Adipocyte (in vitro differentiated cells): ENCODE measurements at places on chromosomes 16 and 17.

DNA sequence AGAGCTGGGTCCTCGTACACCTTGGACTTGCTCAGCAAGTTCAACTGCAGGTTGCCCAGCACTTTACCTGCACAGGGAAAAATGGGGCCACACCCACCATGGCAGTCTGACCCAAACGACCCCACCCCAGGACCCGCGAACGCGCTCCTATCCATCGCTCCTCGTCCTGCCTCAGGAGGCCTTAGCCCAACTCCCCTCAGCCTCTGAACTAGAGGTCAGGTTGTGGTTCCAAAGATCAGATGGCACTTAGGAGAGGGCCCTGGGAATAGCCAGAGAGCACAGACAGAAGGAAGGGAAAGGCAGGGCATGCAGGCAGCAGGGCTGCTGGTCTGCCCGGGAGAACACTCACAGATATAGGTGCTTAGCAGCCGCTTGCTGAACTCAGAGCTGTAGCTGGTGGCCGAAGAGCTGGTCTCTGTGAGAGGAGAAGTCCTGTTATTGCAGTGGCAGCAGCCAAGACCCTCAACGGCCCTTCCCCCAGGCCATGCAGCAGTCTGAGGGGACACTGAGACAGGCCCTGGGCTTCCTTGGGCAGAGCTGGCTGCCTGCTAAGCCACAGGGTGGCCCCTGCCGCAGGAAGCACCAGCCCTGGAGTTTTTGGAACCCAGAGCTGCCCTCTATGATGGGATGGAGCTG lies 6.9 kb downstream of the ZACN start:
- DNase-seq: no peak

DNA sequence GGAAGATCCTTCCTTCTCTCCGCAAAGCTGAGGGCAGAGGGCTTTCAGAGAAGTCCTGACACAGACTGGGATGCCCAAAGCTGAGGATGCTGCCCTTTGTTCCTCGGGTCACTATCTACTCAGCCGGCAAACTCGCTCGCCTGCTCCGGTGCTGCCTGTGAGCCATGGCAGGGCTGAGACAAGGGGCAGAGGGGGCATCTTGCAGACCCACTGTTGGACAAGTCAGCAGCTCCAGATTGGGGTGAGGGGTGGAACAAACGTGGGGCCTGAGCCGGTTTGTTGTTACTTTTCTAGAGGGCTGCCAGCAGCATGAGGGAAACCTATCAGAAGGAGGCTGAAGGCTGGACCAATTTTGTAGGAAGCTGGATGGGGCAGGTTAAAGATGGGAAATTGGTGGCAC lies 47.1 kb upstream of the PIK3R6 start:
- no peak for DNase-seq

GRCh38 chr16:2686912-2687507 lies 4.7 kb downstream of the KCTD5 start:
- DNase-seq: no peak

GRCh38 chr17:44919885-44920564 lies 4.7 kb upstream of the GFAP start:
- peak; percentile 90 for DNase-seq

GRCh38 chr16:67006930-67007658 lies 18.7 kb downstream of the CES4A start:
- DNase-seq: no peak

DNA sequence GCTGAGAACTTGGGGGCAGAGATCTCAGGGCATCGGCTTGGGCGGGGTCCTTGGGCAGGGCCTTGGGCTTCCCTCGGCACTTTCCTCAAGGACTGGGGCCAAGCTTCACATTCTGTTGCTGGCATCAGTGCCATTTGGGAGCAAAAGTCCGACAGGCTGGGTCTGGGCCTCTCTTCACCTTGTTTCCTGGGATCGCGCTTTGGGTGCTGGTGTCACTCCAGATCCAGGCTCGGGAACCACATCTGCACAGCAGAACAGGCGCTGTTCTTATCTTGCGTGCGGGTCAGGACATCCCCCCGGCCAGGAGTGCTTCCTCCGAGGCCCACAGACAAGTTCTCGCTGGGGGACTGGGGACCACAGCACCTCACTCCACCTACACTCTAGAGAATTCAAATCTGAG lies 31.1 kb upstream of the CDH15 start:
- DNase-seq: no peak

GRCh38 chr16:81810894-81811538 lies 31.9 kb downstream of the PLCG2 start:
- DNase-seq: no peak

DNA sequence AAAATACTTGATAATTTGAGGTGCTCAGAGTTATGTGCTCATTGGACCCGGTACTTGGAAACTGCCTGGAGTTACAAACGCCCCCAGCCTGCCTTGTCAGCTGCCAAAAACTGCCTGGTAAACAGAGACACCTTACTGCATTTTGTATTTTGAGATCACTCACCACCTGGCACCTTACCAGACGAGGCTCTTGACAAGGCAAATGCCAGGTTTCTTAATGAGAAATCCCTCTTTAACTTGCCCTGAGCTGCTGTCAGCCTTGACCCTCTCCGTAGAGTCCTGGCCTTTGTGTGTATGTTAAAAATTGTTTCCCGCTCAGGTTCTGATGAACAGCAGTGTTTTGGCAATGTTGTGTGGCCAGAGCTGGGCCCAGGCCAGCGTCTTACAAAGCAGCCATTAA lies 28.8 kb downstream of the SYT17 start:
- DNase-seq: no peak

- DNase-seq: no peak
These were observed 19.7 kb downstream of the CIITA start for GRCh38 chr16:10896723-10897122.

GRCh38 chr16:22364241-22364640 lies 10.2 kb downstream of the CDR2 start:
- DNase-seq: no peak

DNA sequence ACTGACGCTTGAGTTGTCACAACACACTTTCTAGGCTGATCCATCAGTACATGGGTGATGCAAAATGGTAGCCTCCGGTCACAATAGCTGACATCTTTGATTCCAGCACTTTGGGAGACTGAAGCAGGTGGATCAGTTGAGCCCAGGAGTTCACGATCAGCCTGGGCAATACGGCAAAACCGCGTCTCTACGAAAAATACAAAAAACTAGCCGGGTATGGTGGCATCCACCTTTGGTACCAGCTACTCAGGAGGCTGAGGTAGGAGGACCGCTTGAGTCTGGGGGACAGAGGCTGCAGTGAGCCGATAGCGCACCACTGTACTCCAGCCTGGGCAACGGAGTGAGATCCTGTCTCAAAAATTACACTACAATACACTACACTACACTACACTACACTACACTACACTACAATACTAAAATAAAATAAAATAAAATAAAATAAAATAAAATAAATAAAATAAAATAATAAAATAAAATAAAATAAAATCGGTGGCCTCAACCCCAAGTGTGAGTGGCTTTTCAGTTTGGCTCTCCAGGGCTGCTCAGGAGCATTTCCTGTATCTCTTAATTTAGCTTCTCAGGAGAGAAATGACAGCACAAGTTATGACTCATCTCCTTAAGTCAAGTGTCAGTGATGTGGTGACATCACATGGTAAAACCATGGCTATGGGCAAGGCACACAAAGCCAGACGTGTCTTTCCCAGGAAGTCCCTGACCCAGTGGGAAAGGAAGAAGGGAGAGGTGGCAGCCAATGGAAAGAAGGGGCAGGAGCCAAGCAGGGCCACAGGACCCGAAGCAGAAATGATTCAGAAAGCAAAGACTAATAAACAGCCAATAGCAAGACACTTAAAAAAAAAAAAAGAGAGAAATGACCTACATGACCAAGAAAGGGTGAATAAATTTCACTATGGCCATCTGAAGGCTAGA lies 75.3 kb upstream of the TBC1D3K start:
- DNase-seq: peak; percentile 28

DNA sequence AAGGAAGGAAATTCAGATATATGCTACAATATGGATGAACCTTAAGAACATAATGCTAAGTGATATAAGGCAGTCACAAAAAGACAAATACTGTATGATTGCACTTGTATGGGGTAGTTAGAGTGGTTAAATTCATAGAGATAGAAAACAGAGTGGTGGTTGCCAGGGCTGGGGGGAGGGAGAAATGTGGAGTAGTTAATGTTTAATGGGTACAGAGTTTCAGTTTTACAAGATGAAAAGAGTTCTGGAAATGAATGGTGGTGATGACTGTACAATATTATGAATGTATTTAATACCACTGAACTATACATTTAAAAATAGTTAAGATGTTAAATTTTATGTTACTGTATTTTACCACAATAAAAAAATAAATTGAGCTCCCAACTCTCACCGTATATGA lies 157.9 kb downstream of the TOX3 start:
- DNase-seq: no peak

GRCh38 chr16:84234321-84235241 lies 5.2 kb downstream of the KCNG4 start:
- DNase-seq: no peak

DNA sequence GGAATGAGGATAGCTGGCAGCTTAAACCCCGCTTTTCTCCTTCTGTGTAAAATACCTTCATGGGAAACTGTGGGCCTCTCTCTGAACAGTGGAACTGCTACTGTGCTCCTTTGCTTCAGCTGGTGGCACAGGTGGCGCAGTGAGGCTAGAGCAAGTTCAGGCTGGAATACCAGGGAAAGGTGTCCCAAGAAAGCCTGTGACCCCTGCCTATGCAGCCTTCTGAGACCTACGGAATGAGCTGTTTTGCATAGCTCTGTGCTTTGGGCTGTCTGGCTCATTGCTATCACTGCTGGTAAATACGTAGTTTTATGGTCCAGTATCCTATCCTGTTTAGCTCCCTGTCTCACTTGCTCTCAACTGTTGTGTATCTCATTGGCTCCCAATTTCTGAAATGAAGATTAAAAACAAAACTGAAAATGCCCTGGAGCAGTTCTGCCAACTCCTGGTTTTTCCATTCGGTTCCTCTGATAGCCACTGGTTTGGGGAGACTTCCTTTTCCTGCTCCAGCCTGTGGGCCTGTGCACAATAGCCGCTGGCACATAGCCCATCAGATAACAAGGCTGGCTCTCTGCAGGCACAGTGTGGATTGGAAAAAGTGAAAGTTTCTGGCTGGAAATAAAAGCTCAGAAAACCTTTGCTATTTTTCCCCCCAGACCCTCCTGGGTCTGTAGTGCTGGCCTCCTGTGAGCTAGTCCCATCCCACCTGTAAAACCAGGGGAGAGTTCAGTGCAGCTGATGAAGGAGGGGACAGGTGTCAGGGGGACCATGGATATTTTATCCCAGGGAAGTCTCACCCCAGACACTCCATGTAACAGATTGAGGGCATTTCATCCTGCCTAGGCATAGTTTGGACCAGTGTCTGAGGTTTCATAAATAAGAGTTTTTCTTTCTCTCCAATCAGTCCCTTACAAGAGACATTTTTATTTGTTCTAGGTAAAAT lies 24.0 kb downstream of the LIMD2 start:
- DNase-seq: peak; percentile 91

GRCh38 chr16:30628628-30629540 lies 18.7 kb upstream of the ZNF689 start:
- peak; percentile 92 for DNase-seq

DNA sequence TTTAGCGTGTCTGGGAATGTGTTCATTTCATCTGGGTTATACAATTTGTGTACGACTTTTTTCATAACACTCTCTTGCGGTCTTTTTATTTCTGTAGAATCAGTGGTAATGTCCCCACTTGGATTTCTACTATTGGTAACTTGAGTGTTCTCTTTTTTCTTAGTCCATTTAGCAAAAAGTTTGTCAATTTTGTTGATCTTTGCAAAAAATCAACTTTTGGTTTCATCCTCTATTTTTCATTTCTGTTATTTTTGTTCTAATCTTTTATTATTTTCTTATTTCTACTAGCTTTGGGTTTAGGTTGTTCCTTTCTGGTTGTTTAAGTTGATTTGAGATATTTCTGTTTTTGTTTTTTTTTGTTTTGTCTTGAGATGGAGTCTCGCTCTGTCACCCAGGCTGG lies 7.7 kb upstream of the SLC22A31 start:
- no peak for DNase-seq

DNA sequence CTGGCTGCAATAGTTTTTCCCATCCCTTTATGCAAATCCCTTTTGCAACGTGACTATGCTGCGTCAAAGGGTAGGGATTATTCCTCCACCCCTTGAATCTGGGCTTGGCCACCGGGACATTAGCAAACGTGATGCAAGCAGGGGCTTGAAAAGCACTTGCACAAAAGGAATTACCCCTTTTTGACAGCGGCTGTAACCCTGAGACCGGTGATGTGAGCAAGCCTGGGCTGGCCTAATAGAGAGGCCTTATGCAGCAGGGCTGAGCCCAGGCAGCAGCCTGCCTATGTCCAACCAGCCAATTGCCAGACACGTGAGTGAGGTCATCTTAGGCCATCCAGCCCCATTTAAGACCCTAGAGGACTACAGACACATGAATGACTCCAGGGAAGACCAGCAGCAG lies 30.4 kb upstream of the PAFAH1B1 start:
- DNase-seq: no peak

GRCh38 chr17:80671039-80671824 lies 126.6 kb downstream of the RPTOR start:
- DNase-seq: no peak

DNA sequence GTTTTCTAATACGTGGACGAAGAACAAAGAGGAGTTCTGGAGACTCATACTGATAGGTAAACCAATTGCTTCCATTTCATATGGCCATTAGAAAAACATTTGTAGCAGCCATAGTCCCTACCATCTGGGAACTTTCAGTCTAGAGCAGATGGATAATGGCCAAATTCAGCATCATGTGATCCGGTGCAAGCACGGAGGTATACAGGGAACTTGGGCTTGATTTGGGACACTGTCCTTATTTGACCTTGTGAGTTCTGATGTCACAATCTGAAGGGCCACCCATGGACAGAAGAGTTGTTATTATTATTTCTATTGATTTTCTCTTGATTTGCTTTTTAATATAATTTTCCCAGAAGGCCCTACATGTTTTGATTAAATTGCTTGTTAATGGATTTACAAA lies 154.6 kb upstream of the ZNF267 start:
- no peak for DNase-seq

- peak; percentile 85 for DNase-seq
These were observed 3.9 kb upstream of the CCDC57 start for GRCh38 chr17:82216301-82217119.

DNA sequence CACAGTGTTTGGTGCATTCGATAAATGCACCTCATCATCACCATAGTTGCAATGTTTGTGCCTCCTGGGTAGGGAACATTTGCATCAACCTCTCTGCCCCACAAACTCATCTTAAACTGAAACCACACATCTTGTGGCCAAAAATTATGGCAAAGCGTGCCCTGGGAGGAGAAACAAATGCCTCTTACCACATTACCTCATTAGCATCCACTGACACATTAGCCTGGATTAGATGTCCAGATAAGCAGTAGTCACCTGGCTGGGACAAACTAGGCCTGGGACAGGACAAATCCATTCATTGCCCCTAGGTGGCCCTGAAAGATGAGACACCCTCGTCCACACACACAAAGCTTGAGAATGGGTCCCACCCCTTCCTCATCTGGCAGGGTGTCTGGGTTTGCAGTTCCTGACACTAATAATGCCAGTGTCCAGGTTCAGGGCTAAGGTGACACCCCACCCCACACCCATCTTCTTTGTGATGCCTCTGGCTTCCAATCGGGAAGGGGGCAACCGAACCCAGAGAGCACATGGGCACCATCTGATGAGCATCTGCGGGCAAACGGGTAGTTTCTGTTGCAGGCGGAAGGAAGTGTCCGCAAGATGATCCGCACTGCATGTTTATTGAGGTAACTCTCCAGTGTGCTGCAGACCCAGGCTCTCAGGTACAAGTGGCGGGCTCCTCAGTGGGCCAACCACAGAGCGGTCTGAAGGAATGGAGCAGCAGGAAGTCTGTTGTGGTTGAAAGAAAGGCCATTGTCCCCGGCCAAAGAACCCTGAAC lies 8.6 kb downstream of the XYLT1 start:
- no peak for DNase-seq
